NB4 (cell line): ENCODE measurements at places on chromosomes 4 and X.

- no peak for DNase-seq
Observed at GRCh38 chrX:4754878-4755604, 1041.6 kb upstream of the PRKX start.

DNA sequence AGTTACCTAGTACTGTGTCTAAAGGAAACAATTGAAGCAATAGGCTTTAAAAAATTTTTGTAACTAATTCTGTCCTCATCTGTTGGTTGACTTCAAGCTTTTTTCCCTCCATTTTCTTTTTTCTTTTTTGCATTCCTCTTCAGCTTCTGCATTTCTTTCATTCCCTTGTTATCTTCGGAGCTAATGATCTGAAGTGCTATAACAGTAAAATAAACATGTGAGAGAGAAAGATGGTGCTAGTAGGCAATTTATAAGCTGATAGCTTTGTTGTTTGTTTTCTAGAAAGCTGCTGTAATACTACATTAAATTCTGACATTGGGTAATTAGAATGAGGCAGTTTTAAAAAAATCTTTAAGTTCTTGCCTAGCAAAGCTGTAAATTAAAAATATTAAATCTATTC, 37.1 kb downstream of the PTPN13 start:
- no peak for DNase-seq

GRCh38 chr4:99043346-99043745, 45.2 kb downstream of the ADH5 start:
- no peak for DNase-seq

- DNase-seq = no peak
Observed at GRCh38 chr4:161393602-161394001, 770.2 kb downstream of the FSTL5 start.

- DNase-seq = no peak
Observed at GRCh38 chr4:163535657-163536056, 41.2 kb downstream of the TMA16 start.

DNA sequence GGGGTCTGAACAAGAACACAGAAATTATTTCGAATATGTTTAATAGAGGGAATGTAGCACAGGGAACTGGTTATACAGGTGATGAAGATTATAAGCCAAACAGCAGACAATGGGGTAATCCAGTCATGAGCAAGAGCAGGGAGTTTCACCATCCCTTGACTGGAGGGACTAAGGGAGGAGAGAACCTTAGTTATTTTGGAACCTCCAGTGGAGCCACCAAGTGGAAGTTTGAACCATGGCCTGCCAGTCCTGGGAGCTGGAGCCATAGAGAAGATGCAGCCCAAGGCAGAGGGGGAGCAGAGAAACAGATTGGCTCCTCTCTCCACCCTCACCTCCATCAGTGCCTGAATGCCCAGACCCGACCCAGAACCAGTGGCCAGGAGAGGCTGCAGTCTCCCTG, 264.6 kb upstream of the RASGEF1B start:
- DNase-seq = peak; percentile 2
